ENCODE measurements at places on chromosomes 6 and 20. TPM values are rescaled to one million over a fixed set of nuclear protein-coding genes. Genes with fewer than 3 reads are reported as not detected.

AIF1 gene
- total RNA-seq = not detected

GSTA4 gene
- total RNA-seq = 68.5 TPM

KHDC1L gene
- total RNA-seq = not detected

SLC22A2 gene
- total RNA-seq = not detected

CAP2 gene
- total RNA-seq = 3.6 TPM

PNPLA1 gene
- not detected for total RNA-seq

MRPL2 gene
- total RNA-seq = 12.2 TPM

KIAA0408 gene
- 3.8 TPM for total RNA-seq

SLC35F1 gene
- under 0.01 TPM for total RNA-seq

COL10A1 gene
- total RNA-seq = 5.2 TPM

PABPC1L gene
- total RNA-seq = 14.1 TPM

MMP24 gene
- 0.29 TPM for total RNA-seq

Measured in smooth muscle cell of trachea (primary cell).